ENCODE measurements at places on chromosomes 1 and 21.

DNA sequence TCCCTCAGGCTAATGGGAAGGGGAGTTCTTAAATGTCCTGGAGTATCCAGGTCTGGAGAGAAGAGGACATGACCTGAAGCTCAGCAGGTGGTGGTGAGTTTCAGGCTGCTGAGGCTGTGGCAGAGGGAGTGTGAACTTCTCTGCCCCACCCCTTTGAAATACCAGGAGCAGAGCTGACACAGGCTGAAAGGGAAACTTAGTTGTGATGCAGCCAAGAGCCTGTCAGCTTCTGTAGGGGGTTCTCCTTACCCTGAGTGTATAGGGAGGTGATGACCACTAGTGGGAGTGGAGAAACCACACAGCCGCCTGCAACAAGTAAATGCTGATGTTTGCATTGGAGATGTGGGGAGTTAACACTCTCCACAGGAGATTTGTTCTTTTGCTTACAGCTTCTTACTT, 152.3 kb downstream of the FCRL5 start:
- DNase-seq: no peak

DNA sequence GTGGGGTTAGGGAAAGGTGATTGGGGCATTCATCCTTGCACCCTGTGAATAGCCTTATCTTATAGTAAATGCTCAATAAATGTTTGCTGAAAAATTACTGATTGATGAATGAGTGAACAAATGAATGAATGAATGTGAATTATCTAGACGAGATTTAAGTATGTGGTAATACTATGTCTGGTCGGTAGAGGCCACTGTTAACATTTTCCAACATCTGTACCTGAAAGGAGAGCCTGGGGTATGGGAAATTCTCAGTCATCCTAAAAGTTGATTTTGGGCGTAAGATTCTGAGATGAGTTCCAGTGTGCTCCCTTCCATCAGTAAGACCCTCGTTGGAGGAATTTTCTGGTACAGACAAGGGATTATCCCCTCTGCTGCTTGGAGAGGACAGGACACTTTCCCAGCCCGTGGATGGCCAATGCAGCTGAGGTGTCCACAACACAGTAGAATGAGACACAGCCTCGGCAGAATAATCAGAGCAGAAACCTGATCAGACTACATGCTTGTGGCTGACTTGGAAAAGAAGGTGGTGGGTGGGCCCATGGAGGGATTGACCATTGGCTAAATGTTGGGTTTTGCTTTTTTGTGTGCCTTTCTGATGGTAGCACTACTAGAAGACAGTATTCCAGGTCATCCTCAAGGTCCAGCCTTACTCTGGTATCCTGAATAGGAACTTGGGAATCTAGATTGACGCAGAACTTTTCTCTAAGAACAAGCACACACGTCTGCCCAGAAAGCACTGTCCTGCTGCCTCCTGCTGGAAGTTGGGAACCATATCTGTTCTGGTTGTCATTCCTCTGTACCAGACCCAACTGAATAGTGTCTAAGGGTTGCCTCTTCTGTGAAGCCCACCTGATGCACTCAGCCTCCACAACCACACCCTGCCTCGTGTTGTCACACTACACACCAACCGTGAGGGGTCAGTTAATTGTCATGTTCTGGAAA, 262.0 kb downstream of the TNR start:
- no peak for DNase-seq

- DNase-seq: no peak
These were observed 73.9 kb downstream of the KCNJ15 start for GRCh38 chr21:38330666-38331065.

GRCh38 chr1:1672181-1672965, 13.6 kb upstream of the CDK11B start:
- DNase-seq: no peak

DNA sequence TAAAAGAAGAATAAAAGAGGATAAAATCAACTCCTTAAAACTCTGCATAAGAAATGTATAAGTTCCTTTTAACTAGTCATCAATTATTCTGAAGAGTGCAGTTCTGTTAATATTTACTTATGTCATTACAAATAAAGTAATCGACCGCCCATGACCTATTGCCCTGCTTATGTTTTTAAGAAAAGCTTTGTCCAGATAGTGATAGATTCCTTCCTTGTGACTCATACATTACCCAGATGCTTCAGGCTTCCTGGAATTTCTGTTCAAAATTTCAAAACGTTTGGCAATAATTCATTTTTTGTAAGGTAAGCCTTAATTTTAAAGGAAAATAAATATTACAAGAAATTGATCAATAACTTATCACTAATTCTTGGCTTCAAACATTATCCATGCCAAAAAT, 918.2 kb upstream of the ADGRL2 start:
- DNase-seq: no peak

- no peak for DNase-seq
These were observed 10.4 kb upstream of the KCNA2 start for GRCh38 chr1:110616587-110616986.

GRCh38 chr1:178362747-178363146, 134.0 kb downstream of the CLEC20A start:
- no peak for DNase-seq

- DNase-seq: no peak
These were observed 1.8 kb upstream of the TFF2 start for GRCh38 chr21:42352441-42353095.

DNA sequence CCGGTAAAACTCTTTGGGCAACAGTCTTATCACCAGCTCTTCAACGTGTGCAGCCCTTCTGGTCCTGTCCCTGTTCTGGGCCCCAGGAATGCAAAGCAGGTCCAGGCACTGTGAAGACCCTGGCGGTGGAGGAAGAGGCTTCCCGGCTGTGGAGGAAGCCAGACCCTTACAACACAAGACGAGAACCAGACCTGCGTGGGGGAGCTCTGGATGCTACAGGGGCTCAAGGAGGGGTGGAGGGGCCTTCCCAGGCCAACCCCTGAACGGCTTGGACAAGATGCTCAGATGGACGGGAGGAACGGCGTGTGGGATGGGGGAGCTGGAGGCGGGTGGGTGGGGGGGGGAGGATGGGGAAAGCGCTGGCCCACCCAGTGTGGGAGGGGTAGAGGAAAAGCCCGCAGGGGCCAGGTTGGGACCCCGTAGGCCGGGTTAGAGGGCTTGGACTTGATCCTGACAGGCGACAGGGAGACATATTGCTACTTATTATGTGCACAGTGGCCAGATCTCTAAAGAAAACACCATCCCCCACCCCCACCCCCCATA, 5.1 kb upstream of the OLIG2 start:
- DNase-seq: no peak

DNA sequence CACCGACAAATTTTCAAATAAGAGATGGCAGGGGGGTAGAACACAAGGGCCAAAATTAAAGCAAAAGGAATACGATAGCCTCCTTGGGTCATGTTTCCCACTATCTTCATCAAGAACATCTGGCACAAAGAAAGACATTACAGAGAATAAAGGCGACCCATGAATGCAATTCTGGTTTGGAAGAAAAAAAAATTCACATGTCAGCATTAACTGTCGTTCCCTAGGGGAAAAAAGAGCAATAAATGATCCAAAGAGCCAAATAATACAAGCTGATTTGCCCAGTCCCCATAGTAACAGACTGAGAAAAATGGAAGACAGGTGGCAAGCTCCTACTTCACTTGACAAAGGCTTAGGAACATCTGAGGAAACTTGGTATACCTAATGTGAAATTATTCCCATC, 4.5 kb downstream of the STIL start:
- no peak for DNase-seq

GRCh38 chr1:109721042-109721441, 9.0 kb downstream of the GSTM5 start:
- no peak for DNase-seq

- DNase-seq: no peak
These were observed 241.0 kb upstream of the SGIP1 start for GRCh38 chr1:66292944-66293343.

DNA sequence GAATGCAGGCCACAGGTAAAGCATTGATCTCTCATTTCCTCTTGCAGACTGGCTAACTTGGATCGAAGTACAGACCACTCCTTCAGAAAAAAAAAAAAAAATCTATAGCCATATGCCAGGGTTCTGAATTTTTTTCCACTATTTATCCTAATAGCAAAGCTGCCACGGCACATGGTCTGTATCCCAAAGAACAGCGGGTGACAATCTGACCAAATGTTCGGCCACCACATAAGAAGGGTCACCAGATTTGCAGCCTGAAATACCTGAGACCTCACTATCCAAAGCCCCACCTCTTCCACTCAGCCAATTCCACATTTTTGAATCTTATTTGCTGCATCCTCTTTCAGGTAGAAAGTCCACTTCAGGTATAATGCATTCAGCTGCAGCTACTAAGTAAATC, 55.6 kb upstream of the RGS7 start:
- DNase-seq: no peak

GRCh38 chr1:5551274-5551975, 440.8 kb downstream of the NPHP4 start:
- no peak for DNase-seq

GRCh38 chr1:119451158-119451557, 36.2 kb downstream of the HSD3B2 start:
- no peak for DNase-seq

DNA sequence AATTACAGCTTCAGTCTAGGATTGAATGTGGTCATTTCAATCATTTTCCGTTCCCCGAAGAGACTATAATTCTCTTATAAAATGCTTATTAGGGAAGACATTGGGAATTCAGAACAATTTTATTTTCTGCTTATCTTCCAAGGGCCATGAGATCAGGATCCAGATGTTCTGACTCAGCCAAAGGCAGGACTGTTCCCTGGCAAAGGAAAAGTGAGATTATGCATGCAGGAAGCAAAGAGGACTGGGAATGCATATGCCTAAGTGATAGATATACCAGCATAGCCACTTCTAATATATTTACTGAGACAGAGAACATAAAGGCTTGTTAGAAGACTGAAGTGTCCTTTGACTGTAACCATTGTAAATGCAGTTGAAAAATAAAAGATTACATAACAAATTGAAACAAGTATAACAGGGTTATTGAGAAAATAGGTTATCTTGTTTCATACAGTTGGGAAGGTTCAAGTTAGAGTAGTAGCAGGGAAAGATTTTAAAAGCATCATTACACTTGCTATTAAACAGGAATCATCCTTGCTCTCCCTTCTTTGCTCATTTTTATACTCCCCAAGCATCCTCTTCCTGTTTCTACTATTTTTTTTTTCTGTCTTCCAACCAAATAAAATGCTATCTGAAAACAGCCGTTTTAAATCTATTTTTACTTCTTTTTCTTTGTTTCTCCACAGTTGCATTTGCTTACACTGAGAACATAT, 439.6 kb upstream of the ADAMTS5 start:
- DNase-seq: no peak

- DNase-seq: no peak
These were observed 6.2 kb upstream of the EPS15 start for GRCh38 chr1:51525295-51525694.

DNA sequence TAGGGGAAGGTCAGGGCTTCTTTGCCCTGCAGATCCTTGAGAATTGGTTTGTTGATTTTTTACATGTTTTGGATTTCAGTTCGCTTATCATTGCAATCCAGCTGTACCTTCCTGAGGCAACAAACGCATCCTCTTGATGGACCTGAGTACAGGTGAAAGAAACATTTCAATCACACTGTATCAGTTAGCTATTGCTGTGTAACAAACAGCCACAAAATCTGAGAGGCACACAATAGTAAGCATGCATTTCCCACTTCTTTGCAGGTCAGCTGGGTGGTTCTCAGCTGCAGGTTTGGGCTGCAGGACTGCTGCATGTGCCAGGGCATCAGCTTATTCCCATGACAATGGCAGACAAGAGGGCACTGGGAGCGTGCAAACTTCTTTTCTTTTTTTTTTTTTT, 586.4 kb downstream of the MATN1 start:
- DNase-seq: no peak

DNA sequence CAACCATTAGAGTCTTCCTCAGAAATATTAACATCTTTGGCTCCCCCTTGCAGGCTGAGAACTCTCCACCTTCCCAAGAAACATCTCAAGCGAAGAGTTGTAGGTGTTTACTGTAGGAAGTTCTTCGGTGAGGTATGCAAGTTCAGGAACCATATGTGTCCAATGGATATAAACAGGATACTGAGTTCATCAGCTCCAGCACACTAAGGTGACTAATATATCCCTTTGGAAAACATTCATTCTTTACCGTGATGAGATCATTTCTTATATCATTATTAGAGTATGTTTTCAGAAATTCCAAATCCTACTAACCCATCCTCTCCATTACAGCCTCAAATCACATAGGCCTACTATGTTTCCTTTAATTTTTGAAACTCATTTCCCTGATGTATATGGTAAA, 37.3 kb upstream of the PRMT6 start:
- no peak for DNase-seq

DNA sequence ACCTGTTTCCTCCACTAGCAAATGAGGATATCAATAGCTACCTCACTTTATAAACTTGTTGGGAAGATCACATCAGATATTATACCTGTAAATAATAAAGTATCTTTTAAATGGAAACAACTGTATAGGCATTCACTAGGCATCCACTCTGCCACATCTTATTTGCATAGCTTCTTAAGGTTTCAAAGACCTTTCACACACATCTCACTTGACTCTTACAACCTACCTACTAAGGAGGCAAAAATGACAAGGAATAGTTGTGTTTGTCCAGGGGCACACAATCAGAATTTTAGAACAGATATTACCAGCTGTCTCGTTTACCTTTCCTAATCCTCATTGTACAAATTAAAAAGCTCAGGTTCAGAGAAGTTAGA, 51.5 kb downstream of the VANGL2 start:
- DNase-seq: no peak

GRCh38 chr1:116693759-116694480, 26.4 kb upstream of the IGSF3 start:
- no peak for DNase-seq

GRCh38 chr1:162564762-162565218, 3.3 kb downstream of the UAP1 start:
- no peak for DNase-seq

- no peak for DNase-seq
These were observed 18.7 kb upstream of the SYT2 start for GRCh38 chr1:202728951-202729350.

DNA sequence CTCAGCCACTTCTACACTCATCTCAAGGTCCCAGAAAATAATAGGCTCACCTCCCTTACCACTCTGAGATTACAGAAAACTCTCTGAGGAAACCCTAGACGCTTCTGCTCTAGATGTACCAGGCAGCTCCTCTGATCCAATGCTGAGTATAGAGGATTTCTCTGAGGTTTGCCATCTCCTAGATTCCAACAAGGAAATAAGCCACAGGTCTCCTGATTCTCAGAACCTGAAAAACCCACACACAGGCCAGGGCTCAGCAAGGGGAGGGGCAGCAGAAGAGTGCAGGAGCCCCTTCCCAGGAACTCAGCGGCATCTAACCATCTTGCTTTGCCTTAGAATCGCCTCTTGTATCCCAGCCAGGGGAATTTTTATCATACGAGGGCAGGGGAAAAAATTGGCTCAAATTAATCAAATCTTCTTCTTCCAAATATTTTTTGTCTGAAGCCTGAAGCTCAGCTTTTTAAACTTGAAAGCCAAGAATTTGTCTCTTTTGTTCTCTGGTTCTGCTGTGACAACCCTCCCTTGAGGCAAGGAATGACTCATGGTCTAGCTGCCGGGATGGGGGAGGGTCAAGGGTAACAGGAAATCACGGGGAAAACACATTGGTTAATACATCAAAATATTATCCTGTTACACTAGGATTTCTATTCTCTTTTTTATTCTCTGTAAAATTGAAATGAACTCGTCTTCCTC, 30.8 kb downstream of the GORAB start:
- DNase-seq: no peak

- no peak for DNase-seq
These were observed 59.6 kb upstream of the ST6GALNAC5 start for GRCh38 chr1:76807543-76808260.

Data from NCI-H1436 treated with DMSO at 0.1 percent for 48 hours (cell line).